CD8-positive, alpha-beta memory T cell (primary cell): ENCODE measurements at places on chromosomes 6 and 20. TPM values are rescaled to one million over a fixed set of nuclear protein-coding genes. Genes with fewer than 3 reads are reported as not detected.

DNA sequence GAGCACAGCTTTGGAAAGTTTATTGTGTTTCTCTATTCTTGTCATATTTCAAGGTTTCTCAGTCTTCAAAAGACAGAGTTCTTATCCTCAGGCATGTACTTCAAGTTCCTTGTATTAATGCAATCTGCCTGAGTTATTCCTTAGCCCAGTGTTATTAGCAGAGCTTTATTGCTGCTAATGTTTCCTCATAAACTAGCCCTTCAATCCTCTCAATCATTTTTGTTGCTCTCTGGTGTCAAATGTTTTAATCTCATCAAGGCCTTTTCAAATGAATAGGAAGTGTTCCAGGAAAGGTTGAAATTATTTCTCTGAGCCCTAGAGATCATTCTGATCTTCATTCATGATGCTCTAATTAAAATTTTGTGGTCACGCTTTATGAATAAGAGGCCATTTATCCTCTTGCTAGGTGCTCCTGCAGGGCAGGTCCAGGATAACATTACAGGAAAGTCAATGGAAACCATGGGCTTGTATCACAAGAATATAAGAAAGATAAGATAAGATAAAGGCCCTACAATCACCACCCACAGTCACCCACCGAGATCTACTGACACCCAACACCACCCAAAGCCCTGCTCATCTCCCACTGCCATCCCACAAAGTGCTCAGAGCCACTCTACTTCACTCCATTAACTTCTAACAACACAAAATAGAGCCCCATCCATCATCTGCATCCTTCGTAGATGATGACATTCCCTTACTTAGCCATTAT is 125.9 kb downstream of the COL9A1 start:
- no peak overlapping the region for H3K4me3 ChIP-seq
- no peak for DNase-seq
- H3K36me3 ChIP-seq, result no peaks in the 10 kb centered on the region
- no peaks in the 10 kb centered on the region for H3K27me3 ChIP-seq
- no peaks in the 10 kb centered on the region for H3K4me1 ChIP-seq
- H3K27ac ChIP-seq, result no peak overlapping the region

DNA sequence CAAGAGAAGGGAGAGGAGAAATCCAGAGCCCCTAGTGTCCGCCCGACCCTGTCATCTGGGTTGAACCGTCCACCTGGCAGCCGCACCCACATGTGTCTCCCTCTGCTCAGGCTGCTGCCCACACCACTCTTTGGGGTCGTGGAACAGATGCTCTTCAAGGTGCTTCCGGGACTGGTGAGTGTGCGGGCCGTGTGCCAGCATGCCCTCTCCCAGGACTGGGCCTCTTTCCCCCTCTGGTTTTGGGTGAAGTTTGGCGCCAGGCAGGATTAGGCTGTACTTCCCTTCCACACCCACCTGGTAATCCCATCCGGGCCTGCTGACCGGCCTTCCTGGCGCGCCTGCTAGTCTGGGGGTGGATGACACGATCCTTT is 7.9 kb downstream of the BPIFB3 start:
- no peaks in the 10 kb centered on the region for H3K4me1 ChIP-seq
- H3K27ac ChIP-seq, result no peak overlapping the region
- H3K36me3 ChIP-seq, result no peaks in the 10 kb centered on the region
- H3K27me3 ChIP-seq, result no peaks in the 10 kb centered on the region
- no peak for DNase-seq
- no peak overlapping the region for H3K4me3 ChIP-seq

DNA sequence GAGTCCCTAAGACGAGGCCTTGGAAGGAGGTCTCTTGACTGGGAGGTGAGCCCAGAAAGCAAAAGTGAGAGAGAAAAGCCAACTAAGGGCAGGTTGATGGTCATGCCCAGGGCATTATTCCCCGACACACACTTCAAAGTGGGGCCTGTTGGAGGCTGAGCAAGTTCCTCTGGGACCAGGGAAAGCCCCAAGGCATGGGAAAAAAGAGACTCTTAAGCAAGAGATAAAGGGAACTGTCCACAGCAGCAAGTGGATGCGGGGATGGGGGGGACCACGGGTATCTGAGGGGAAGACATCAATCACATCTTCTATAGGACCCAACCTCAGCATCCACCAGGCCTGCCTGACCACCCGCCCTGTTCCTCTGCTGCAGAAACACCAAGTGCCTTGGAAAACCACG is 119.9 kb upstream of the MAFB start:
- no peaks in the 10 kb centered on the region for H3K4me1 ChIP-seq
- DNase-seq, result no peak

Gene FAXC
- polyA plus RNA-seq, result not detected
